ENCODE measurements at places on chromosomes 16 and 17.
A peak's percentile ranks its signal among the peaks of the same experiment; 100 is the strongest.

DNA sequence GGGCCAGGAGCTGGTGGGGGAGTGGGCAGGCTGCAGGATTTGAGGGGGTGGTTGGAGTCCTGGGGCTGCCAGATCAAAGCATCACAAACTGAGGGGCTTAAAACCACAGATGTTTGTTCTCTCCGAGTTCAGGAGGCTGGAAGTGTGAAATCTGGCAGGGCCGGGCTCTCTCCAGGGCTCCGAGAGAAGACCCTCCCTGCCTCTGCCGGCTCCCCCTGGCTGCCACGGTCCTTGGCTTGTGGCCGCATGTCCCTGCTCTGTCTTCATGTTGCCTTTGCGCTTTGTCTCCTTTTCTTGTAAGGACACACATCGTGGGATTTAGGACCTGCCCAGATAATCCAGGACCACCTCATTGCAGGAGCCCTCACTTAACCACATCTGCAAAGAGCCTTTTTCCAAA is 139.8 kb upstream of the GSE1 start:
- no peak for DNase-seq

GRCh38 chr17:43722870-43723665 is 35.5 kb downstream of the SOST start:
- DNase-seq = no peak

- no peak for DNase-seq
Observed at GRCh38 chr17:10608244-10608643, 48.9 kb downstream of the MYH3 start.

GRCh38 chr17:41777574-41778188 is 8.8 kb downstream of the JUP start:
- no peak for DNase-seq

- peak; percentile 67 for DNase-seq
Observed at GRCh38 chr17:47663912-47664623, 14.3 kb downstream of the KPNB1 start.

DNA sequence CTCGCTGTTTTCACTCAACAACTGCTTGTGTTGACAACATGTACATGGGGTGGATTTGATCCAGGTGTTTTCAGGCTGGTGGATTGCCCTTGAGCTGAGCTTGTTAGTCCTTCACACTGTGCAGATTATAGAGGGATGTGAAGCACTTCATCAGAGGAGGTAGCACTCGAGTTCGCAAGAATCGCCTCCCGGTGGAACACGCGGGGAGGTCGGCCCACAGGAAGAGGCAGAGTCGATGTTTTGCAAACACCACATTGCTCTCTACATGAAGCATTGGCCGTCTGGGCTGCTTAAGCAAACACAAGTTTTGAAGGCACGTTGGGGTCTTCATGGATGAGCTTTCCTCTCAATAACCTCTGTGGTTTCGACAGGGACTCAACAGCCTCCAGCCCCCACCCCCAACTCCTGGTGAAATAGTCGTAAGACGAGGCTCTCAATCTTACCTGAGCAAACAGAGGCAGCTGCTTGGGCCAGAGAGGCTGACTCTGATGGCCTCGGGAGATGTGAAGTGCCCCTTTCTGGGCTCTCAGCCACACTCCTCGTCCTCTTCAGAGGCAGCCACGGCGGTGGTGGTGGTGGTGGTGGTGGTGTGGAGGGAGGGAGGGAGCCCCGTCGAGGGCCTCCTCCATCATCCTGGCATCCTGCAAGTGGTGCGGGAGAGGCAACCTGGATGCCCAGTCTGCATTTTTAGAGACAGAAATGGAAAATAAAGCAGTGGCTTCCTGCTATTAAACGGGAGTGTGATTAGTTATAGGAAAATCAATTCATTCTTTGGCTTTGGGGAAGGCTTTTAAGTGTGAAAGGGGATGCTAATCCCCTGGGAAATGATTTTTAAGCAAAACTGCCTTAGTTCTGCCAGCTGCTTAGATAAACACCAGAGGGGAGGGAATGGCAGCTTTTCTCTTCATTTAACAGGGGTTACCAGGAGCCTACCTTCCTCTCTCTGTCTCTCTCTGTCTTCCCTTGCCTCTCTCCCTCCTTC is 552.5 kb upstream of the EEF2KMT start:
- no peak for DNase-seq

Measured in stimulated activated CD8-positive, alpha-beta memory T cell treated with anti-CD3 and anti-CD28 coated beads, Interleukin-4, amount 100 ng/mL, for 48 hours (primary cell).